ENCODE measurements at places on chromosomes 11 and 22.

GRCh38 chr11:5257296-5257695, 2.7 kb upstream of the HBG2 start:
- DNase-seq: no peak

DNA sequence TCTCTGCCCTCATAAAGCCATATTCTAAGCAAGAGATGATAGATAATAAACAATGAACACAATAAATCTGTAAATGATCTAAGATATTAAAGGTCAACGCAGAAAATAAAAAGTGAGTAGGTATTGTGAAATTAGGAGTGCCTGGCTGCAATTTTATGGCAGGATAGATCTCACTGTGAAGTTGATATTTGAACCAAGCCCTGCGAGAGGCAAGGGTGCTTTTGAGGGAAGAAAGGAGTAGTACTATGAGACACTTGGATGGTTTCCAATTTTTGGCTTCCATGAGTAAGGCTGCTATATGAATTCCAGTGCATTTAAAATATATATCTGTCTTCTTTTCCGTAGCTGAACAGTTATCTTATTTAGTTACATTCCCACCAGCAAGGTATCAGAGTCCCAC, 720.0 kb upstream of the CNTN5 start:
- DNase-seq: no peak

DNA sequence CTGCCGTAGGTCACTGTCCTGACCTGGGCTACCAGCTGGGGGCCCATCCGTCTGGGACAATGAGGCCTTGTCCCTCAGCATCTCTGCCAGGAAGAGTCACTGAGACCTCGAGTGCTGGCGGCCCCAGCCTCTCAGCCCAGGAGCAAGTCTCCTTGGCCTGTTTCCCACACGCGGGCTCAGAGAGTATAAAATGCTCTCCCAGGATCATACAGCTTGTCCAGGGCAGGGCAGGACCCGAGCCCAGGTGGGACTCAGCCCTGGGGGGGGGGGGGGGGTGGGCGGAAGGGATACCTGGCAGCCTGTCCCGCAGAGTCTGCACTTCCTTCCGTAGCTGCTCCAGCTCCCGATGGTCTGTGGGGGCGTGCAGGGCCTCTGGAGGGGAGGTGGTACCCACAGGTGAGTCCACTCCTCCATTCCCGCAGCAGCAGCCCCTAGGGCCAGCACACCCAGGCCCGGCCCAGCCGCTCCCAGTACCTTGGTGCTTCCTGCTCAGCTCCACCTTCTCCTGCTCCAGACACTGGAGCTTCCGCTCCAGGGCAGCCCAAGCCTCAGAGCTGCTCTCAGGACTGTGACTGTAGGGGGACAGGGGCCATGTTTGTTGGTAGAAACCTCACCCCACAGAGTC, 7.9 kb downstream of the CDC42BPG start:
- no peak for DNase-seq

DNA sequence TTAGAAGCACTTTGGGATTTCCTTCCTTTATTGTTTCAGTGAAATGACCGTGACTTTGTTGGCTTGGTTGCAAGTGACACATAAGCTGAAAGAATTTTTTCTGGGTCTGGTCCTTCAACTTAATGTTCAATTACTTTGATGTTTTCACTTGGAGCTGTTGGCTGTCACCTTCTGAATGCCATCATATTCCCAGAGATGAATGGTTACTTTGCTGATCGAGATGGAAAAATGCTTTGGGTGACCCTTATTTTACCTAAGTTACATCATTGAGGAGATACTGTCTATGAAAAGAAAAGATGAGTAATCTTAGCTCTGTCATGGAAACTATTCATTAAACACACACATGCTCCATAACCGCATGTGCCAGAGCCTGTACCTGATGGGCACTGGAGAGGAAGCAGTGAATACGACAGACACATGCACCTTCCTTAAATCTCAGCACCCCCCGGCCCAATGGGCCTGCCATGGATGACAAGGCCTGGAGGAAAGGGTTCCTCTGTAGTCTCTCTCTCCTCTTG, 76.9 kb downstream of the TENM4 start:
- DNase-seq: no peak

DNA sequence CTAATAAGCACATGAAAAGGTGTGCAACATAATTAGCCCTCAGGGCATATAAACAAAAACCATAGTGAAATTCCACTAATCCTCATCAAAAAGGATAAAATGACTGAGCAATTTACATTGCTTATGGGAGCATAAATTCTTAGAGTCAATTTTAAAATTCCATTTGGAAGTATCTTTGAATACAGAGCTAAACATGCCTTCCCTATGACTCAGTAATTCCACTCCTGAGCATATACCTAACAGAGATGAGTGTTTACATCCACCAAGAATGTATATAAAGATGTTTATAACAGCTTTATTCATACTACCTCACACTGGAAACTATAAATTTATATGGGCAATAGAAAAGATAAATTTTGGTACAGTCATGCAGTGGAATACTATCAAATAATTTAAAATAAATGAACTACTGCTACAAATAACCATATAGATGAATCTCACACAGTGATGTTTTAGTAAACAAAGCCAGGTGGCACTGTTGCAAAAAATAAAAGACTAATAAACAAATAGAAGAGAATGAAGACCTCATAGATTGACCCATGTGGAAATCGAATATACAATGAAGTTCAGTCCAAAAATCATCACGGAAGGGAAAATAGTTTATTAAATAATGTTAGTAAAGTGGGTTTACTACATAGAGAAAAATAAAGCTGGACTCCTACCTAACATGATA, 8.2 kb upstream of the OR2D2 start:
- no peak for DNase-seq

- no peak for DNase-seq
Measured at GRCh38 chr11:84673753-84674152, 953.4 kb downstream of the DLG2 start.

DNA sequence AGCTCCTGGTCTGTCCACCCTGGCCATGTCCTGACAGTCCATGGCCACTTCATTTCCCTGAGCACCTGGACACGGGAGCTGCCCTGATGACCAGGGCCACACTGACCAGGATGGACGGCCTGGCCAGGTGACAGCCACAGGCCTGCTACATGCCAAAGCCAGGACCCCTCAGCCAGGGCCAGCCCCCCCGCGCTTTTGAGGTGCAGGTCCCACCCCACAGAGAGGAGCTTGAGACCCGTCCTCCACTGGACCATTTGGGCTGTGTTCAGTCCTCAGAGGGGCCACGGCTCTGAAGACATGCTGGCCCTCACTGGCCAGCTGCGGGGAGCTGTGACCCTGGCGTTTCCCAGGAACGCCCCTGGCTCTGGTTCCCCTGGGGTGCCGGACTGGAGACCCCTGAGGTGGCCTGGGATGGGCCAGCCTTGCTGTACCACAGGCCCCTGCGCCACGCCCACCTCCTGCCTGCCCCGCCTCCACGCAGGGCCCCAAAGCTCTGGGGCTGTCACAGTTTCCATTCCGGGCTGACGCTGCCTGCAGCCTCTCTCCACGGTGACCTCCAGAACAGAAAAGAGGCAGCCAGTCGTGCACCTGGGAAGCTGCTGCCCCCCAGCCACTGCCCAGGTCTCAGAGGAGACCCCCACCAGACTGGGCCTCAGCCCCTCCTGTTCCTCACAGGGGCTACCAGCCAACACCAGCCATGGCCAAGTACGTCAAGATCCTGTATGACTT, 18.2 kb downstream of the EPS8L2 start:
- DNase-seq: no peak

- no peak for DNase-seq
Measured at GRCh38 chr11:11769782-11770181, 72.0 kb upstream of the USP47 start.

DNA sequence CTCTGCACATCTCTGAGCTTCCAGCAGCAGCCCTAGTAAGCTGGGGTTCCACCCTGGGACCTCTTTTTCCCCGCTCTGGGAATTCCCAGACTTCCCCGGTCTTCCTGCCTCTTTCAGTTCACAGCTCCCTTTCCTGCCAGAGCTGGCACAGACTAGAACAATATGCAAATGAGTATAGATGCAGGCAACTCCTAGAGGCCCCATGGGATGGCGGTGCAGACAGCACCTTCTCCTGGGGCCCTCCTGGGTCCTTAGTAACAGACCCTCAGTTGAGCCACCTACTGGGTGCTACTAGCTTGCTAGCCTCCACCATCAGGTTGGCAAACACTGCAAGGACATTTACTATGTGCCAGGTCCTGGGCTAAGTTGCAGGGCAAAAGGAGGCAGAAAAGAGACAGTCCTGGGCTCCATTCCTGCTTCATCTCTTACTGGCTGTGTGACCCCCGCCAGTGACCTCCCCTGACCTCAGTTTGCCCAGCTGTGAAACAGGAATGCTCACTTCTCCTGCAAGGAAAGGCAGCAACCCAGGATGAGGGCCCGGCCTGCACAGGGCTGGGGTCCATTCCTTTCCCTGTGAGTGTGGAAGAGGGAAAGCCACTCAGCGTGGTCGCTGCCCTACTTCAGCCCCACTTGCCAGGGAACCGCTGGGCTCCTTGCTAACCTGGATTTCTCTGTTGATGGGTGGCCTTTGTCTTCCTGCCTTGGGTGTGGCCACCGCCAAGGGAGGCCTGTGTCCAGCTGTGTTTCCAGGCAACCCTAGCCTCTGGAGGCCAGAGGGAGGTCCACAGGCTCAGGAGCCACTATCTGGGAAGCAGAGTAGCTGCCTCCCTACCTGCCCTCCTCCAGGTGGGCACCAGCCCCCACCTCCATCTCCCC, 7.3 kb downstream of the RELT start:
- no peak for DNase-seq

GRCh38 chr11:92638678-92639077, 330.8 kb upstream of the MTNR1B start:
- no peak for DNase-seq

DNA sequence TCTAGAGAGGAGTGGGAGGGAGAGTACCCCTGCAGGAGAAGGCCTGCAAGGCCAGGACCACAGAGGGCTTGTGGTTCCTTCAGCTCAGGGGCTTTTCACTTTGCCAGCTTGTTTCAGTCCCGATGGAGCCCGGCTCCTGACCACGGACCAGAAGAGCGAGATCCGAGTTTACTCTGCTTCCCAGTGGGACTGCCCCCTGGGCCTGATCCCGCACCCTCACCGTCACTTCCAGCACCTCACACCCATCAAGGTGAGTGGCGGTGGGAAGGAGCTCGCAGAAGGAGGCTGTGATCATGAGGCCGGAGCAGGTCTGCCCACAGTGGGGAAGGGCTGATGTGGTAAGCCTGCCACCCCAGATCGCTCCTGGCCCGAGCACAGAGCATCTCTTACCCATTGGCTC, 13.5 kb downstream of the ACP2 start:
- DNase-seq: no peak

GRCh38 chr11:128603752-128604414, 16.5 kb upstream of the ETS1 start:
- DNase-seq: no peak

DNA sequence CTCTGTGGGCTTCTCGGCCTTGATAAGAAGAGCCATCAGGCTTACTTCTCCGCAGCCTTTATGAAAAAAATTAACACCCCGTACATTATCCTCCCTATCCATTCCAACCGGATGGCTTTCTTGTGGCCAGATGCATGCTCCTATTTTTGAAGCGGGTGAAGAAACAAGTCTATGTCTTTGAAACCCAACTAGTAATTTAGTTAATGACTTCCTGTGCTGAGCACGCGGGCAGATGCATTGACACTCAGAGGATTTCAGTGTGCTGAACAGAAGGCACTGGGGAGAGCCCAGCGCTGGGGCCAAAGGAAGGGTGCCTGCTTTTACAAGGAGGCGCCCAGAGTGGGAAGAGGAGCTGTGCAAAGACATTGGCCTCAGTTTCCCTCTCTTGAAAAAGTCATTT, 53.3 kb downstream of the ARHGAP8 start:
- no peak for DNase-seq

- DNase-seq: no peak
Measured at GRCh38 chr11:35126000-35126878, 12.7 kb upstream of the CD44 start.

- no peak for DNase-seq
Measured at GRCh38 chr11:33211153-33211552, 46.0 kb upstream of the HIPK3 start.

- no peak for DNase-seq
Measured at GRCh38 chr11:72331761-72332160, 87.8 kb upstream of the PHOX2A start.

DNA sequence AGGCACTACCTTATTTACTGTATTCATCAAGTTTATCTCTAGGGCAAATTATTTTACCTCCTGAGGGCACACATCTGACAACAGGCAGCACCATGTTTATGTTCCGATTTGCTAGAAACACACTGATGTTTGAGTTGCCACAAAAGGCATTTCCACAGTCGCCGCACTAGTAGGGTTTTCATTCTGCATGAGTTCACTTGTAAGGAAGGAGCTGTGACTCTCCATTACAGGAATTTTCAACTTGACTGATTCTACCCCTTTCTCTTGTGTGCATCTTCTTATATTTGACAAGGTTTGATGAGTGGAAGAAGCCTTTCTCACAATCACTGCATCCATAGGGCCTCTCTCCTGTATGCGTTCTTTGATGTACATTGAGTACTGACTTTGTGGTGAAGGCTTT, 455.9 kb upstream of the CNTN5 start:
- no peak for DNase-seq

GRCh38 chr11:22703591-22703990, 37.2 kb downstream of the GAS2 start:
- peak; percentile 74 for DNase-seq

DNA sequence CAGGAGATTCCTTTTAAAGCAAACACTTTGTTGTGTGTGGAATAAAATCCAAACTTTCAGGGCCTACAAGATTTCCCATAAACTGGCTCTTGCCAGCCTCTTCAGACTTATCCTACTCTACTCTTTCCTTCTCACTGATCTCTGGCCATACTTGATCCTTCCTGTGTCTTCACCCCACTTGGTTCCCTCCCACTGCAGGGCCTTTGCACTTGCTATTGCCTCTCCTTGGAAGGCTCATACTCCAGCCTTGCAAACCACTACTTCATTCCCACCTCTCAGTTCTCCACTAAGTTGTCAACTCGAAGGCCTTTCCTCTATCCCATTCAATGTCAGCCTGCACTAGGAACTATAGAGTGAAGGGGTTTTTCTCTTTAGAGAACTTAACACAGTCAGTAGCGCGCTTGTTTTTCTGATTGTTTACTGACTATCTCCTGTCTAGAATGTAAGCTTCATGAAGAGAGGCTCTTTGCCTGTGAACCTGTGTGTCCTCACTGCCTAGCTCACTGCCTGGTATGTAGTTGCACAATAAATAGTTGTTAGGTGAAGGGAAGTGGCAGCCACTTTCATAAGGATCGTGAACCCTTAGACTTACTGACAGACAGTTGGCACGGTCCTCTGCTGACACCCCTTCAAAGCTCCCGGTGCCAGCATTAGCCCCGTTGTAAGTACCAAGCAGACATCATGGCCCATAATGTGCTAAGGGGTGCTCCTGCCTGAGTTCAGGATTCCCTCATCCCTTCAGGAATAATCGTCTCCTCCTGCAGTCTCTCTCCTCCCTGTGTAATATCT, 833 bp upstream of the ME3 start:
- no peak for DNase-seq
